Myocyte (in vitro differentiated cells): ENCODE measurements at places on chromosomes 6 and 20. TPM values are rescaled to one million over a fixed set of nuclear protein-coding genes. Genes with fewer than 3 reads are reported as not detected.

The COL19A1 gene
- 38.8 and 101 TPM in 2 replicates for total RNA-seq

The SIRPD gene
- not detected in 2 replicates for total RNA-seq

The SMPDL3A gene
- 8.2 and 13.6 TPM in 2 replicates for total RNA-seq

The MAK gene
- total RNA-seq, result 0.05 TPM in 1 of 2 replicates, not detected in the other

The LGSN gene
- total RNA-seq, result not detected in 2 replicates

The CPXM1 gene
- not detected in 2 replicates for total RNA-seq

The HSP90AB1 gene
- total RNA-seq, result 1,588 and 1,639 TPM in 2 replicates

The CD24 gene
- total RNA-seq, result 337 and 1,204 TPM in 2 replicates

The KCNQ2 gene
- not detected in 2 replicates for total RNA-seq

The CST2 gene
- total RNA-seq, result not detected in 2 replicates

The HSPA12B gene
- not detected in 2 replicates for total RNA-seq

The HLA-G gene
- total RNA-seq, result not detected in 2 replicates

The VSTM2L gene
- 77.5 and 139 TPM in 2 replicates for total RNA-seq

The PRICKLE4 gene
- total RNA-seq, result 1.3 and 3.5 TPM in 2 replicates

The DEFB126 gene
- total RNA-seq, result not detected in 2 replicates

The TREM1 gene
- not detected in 2 replicates for total RNA-seq

The PROKR2 gene
- not detected in 2 replicates for total RNA-seq

The DSTN gene
- total RNA-seq, result 361 and 482 TPM in 2 replicates

The CLPSL1 gene
- not detected in 2 replicates for total RNA-seq

The FRK gene
- total RNA-seq, result 8.9 and 10.1 TPM in 2 replicates

The MEP1A gene
- total RNA-seq, result not detected in 2 replicates

The HS3ST5 gene
- 0.36 and 0.62 TPM in 2 replicates for total RNA-seq

The HBS1L gene
- total RNA-seq, result 152 and 164 TPM in 2 replicates

The PDE7B gene
- total RNA-seq, result 0.52 and 1.0 TPM in 2 replicates

The SNAI1 gene
- total RNA-seq, result 0.72 and 1.8 TPM in 2 replicates

The CD83 gene
- total RNA-seq, result 0.16 and 0.37 TPM in 2 replicates

The ARFGEF3 gene
- 0.03 and 0.05 TPM in 2 replicates for total RNA-seq
